Stimulated activated CD8-positive, alpha-beta memory T cell treated with anti-CD3 and anti-CD28 coated beads, Interleukin-4, amount 100 ng/mL, for 1 hour (primary cell): ENCODE measurements at places on chromosomes 4 and X.

DNA sequence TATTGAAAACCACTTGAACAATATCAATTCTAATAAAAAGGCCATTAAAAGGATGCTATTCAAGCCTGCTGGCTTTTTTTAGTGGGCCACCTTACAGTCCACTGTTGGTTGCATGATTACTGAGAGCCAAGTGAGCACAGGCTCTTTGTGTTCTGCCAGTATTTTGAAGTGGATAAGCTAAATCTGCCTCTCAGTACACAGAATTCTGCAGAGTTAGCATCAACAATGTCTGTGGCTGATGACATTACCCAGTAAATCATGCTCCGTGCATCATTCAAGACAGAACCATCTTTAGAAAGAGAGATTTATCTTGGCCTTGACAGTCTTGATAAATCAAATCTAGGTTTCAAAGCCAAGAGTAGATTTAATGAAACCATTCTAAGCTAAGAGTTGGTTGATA, 119.0 kb upstream of the GNPDA2 start:
- no peak for DNase-seq

DNA sequence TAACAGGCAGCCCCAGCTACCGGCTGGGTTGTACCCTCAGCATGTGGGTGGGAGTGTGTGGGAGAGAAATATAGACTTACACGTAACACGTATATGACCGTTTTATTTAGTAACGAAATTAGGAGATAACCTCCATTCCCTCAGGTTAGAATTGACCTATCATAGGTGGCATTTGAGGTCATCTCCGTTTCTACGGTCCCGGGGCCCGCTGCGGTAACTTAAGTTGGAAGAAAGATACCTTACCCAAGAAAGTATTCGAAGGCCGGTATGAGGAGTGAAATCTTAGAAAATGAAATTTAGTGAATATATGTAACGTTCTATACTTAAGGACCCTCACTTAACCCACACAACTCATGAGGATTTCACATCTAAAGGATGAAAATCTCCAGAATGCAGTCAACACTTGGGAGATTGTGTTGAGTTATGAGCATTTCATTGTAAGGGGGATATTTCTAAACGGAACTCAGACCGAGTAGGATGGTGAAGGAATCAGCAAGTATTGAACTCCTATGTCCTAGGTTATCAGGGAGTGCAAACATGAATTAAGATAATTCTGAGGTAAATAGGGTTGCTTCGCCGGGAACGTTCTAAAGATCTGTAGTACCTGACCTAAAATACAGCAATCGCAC, 891 bp downstream of the CISD2 start:
- DNase-seq: no peak

DNA sequence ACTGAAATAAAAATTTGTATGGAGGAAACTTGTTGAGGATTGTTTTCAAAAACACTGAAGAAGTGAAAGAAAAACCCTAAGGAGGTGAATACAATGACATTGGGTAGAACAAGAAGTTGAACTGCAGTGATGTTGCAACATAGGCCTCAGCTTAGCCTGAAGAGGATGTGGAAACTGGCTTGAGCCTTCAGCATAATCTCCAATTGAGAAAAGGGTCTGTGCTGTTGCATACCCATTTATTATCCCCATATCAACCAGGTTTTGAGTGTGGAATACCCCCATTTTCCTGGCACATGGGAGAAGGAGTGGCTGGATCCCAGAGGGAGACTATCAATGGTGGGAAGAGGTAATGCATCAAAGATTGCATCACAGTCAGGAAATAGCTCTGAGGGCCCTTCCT, 695.0 kb upstream of the HS3ST1 start:
- DNase-seq: no peak

DNA sequence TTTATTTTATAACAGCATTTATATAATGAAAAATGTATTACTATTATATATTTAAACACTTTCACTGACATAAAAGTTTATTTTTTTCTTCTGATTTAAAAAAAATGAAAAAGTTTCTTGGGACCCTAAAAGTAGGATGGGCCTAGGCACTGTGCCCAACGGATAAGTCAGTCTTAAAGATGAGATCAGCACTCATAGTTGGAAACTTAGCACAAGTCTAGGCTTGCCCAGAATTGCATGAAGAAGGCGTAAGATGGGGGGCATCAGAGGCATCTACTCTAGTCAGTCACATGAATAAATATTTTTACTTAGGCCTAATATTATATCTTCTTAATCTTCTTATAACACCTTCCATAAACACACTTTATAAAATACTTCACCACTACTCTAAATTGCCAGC, 306.7 kb upstream of the GRID2 start:
- DNase-seq: no peak

DNA sequence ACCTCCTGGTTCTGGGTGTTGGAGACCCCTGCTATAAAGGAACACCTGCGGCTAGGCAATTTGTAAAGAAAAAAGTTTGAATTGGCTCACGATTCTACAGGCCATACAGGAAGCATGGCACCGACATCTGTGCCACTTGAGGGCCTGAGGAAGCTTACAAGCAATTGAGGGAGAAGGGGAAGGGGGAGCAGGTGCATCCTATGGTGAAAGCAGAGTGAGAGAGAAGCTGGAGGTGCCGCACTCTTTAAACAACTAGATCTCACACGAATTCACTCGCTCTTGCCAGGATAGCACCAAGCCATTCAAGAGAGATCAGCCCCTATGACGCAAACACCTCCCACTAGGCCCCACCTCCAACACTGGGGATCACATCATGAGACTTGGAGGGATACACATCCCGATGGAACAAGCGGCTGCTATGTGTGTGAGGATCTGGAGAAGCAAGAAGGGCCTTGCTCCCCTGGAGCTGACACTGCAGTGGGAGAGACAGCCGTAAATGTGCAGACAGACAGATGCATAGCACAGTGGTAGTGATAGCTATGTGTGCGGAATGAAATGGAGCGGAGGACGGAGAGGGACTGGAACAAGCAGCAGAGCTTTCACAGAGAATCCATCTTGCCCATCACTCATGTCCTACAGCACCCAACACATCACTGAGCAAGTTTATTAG, 60.7 kb upstream of the HELT start:
- no peak for DNase-seq

- DNase-seq: no peak
Measured at GRCh38 chr4:156102411-156102810, 148.7 kb upstream of the CTSO start.

DNA sequence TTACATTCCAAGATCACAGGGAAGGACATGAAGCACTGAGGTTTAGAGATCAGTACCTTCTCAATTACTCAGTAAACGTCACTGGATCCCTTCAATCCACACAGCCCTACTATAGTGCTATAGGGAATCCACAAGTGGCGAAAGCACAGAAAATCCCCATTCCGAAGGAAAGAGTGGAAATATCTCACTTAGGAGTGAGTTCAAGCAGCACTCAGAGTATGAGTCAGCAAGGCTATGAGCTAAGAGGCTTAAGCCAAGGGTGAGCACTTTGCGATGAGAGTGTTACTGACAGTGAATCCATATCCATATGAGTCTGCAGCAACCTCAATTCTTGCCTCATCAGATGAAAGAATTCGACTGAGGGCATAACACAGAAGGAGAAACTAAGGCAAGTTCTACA, 165.1 kb downstream of the VSIG4 start:
- no peak for DNase-seq

GRCh38 chrX:107563824-107564223, 64.5 kb upstream of the PRPS1 start:
- DNase-seq: no peak

GRCh38 chrX:33053001-33053400, 158.3 kb downstream of the DMD start:
- no peak for DNase-seq

- no peak for DNase-seq
Measured at GRCh38 chr4:44071959-44072955, 376.4 kb downstream of the KCTD8 start.

- no peak for DNase-seq
Measured at GRCh38 chr4:159487284-159487747, 384.4 kb downstream of the RAPGEF2 start.

GRCh38 chr4:71195924-71196323, 142.9 kb upstream of the SLC4A4 start:
- no peak for DNase-seq

DNA sequence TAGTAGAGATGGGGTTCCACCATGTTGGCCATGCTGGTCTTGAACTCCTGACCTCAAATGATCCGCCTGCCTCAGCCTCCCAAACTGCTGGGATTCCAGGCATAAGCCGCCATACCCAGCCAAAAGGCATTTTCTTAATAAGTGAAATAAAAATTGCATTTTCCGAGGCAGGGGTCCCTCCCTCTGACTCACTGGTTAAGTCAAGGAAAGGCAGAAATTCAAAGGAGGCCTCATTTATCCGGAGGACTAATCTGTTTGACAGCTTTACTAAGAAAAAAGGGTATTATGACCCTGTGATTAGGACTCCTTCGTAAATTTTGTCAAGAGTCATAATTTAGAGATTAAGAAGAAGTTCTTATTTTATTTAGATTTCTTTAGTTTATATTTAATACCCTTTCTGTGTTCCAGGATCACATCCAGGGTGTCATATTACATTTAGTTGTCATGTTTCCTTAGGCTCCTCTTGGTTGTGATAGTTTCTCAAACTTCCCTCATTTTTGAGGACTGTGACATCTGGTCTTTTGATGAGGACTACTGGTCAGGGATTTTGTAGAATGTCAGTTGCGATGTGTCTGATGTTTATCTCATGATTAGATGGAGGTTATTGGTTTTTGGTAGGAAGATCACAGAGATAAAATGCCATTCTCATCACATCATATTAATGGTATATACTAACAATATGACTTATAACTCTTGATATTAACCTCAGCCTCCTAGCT, 753.7 kb upstream of the AMOT start:
- DNase-seq: no peak

GRCh38 chr4:72136429-72136828, 104.6 kb downstream of the NPFFR2 start:
- no peak for DNase-seq

DNA sequence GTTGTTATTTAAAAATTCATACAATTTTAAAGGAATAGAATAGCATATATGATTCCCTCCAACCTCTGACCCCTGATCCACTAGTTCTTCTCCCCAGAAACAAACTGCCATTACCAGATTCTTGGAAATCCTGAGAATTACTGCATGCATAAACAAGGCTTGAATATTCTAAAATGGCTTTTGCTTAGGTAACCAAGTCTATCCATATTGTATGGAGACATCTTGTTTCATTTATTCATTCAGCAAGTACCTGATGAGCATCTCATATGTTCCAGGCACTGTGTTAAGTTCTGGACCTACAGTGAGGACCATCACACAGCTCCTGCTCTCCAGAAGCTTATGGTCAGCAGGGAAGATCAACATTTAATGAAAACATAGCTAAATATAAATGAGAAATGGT, 49.4 kb downstream of the TMEM164 start:
- DNase-seq: no peak

DNA sequence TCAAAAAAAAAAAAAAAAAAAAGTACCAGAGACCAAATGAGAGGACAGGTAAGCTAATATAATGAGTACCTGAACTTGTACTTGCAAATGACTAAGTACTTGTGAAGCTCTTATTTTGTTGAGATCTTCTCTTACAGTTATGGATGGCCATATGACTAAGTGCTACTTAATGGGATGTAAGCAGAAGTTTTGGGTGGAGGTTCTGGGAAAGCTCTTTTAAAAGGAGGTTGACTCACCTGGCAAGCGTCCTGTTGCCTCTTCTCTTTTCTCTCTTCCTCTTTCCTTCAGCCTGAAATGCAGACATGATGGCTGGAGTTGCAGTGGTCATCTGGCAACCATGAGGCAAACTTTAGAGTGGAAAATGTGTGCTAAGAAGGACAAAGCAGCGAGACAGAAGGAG, 36.9 kb upstream of the MED14 start:
- DNase-seq: no peak

GRCh38 chrX:156004740-156005139, 7.2 kb downstream of the IL9R start:
- no peak for DNase-seq

- DNase-seq: no peak
Measured at GRCh38 chrX:68870357-68870756, 41.5 kb downstream of the EFNB1 start.

- no peak for DNase-seq
Measured at GRCh38 chr4:86991994-86992393, 57.2 kb downstream of the AFF1 start.

DNA sequence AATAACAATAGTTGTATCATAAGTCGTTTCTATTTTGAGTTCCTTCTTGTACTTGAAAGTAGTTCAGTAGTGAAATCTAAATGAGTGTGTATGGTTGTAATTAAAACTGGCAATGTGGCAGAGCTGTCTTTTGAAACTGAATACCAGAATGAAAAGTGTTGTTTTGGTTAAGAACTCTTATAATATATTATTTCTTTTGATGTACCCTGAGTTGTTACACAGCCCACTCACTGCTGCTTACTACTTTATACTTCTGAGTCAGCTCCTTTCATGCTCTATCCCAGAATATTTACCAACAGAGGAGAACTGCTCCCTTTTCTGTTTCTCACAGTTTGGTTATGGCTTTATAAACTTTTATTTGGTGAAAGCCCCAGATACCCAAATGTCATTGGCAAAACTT, 28.8 kb downstream of the FAM199X start:
- no peak for DNase-seq

GRCh38 chr4:37661772-37662171, 24.4 kb downstream of the RELL1 start:
- DNase-seq: no peak

- no peak for DNase-seq
Measured at GRCh38 chrX:72203421-72203820, 21.9 kb downstream of the PIN4 start.

- DNase-seq: no peak
Measured at GRCh38 chr4:18401425-18401824, 379.9 kb upstream of the LCORL start.

DNA sequence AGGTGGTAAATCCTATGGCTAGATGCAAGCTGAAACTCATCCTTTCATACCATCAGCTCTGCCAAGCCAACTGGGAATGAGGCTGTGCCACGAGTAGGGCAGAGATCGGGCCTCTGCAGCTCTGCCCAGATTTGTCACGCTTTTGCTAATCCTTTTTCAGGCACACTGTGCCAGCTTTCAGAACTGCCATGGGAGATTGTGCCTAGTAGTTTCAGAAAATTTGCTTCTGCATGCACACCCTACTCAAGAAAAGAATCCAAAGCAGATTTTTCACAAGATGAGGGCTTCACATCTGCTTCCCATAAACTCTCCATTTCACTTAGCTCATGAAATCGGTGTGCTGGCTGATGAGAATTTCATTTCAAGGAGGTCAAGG, 3.3 kb upstream of the ADH7 start:
- no peak for DNase-seq

- DNase-seq: peak; percentile 24
Measured at GRCh38 chr4:139266583-139267257, 13.3 kb downstream of the MGARP start.

DNA sequence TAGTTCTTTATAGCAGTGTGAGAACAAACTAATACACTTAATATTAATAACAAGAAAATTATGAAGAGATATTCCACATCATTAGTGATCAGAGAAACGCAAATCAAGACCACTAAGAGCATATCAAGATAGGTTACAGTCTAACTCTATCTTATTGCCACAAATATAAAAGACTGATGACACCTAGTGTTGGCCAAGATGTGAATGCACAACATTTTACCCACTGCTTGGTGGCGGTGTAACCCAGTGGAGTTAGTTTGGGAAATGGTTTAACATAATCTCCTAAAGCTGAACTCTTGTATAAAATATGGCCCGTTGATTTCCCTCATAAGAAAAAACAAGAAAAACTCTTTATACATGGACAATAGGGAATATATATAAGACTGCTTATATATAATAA, 92.4 kb downstream of the SLITRK2 start:
- no peak for DNase-seq
